Epithelial cell of proximal tubule (primary cell): ENCODE measurements at places on chromosomes 16 and 17.

GRCh38 chr16:87042551-87043230, 274.5 kb downstream of the C16orf95 start:
- DNase-seq: no peak

DNA sequence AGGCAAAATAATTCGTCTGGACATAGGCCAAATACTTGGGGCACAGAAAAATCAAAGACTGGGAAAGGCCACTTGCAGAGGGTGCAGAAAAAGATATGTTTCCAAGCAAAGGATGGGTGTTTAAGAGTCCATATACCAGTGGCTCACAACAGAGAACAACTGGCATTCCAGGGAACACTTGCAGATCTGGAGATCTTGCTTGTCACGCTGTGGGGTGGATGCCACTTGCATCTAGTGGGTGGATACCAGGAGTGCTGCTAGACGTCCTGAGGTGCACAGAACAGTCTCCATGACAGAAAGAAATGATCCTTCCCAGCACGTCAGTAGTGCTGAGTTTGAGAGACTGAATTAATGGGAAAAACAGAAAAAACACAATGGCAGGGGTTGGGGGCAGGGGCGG, 8.4 kb downstream of the CBX8 start:
- no peak for DNase-seq

DNA sequence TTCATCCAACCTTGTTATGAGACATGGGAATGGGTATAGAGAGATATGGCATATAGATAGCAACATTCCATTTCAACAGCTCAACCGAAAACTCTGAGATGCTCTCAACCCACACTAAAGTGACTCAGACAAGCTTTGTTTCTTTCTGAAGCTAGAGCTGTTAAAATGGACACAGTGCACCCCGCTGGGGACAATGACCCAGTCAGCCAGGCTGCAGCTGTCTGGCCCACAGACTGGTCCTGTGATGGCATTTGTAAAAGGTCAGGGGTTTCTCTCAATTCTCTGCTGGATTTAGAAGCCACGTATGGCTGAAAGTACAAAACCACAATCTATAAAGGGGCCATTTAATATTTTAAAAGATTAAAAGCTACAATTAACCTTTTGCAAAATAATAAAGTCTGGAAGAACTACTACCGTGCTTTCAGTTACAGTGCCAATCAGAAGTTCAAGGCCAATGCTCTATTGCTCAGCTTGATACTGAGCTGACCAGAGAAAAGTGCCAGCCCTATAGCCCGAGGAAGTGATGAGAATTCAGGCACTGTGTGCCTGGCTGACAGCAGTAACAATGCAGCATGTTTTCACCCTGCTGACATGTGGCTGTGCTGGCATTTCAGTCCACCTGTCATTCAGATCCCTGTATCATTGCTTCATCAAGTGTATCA, 60.2 kb downstream of the TEX2 start:
- DNase-seq: no peak

DNA sequence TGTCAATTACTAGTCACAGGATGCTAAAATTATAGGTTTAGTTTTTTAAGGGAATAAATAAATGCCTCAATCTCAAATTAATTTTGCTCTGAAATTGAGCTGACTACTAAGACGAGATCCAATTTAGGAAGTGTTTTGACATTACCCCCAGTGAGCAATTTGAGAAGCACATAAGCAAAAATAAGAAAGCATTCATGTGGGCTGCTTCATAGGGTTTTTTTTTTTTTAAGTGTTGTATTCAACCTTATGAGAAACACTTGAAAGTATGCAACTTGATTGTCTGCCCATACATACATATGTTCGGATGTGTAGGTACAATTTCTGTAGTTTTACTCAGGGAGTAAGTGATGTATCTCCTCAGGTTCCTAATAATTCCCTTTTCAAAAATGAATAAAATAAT, 77.6 kb downstream of the PRKCA start:
- DNase-seq: no peak

DNA sequence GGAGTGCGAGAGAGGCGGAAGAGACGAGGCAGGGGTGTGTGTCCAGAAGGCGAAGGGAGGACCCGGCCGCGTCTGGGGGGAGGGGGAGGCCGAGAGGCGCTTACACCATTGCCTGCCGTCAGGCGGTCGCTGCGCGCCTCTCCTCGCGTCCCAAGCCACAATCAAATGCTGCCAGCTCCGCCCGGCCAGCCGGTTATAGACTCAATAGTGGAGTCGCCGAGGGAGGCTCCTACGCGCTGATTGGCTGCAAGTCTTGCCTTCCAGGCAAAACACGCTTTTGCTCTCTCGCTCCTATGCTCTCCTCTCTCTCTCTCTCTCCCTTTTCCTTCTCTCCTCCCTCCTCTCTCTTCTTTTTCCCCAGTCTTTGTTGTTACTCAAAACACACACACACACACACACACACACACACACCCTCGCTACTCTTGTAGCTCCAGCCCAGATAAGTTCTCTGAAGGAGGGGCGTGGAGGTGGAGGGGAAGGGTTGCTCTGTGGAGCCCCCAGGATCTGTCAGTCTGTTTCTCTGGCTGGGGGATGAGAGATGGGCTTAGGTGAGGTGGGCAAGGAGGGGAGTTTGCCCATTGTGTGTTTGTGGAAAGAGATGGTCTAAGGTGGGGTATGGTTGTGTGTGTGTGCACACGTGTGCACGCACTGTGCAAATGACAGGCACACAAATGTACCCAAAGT, at the start of gene DLX3:
DLX3 (minus strand) TSS at position 170 of the 684 bp plus-strand sequence. CDS start 226 bp downstream, outside the sequence.
- DNase-seq: no peak
